B cell (primary cell): ENCODE measurements at places on chromosomes 1 and 21. TPM values are rescaled to one million over a fixed set of nuclear protein-coding genes. Genes with fewer than 3 reads are reported as not detected.

IVNS1ABP gene
- 42.9 and 70.3 TPM in 2 replicates for polyA plus RNA-seq

KRTAP20-2 gene
- not detected in 2 replicates for polyA plus RNA-seq

MTARC2 gene
- polyA plus RNA-seq = 3.9 and 16.3 TPM in 2 replicates

GUCA2A gene
- polyA plus RNA-seq = not detected in 2 replicates

CRNN gene
- not detected in 2 replicates for polyA plus RNA-seq

SGIP1 gene
- not detected in 2 replicates for polyA plus RNA-seq

AZIN2 gene
- polyA plus RNA-seq = 0.33 and 1.1 TPM in 2 replicates

ATP1A4 gene
- 0.12 TPM in 1 of 2 replicates, not detected in the other for polyA plus RNA-seq

KDF1 gene
- 1.3 and 2.6 TPM in 2 replicates for polyA plus RNA-seq

PARK7 gene
- polyA plus RNA-seq = 63.9 and 87.7 TPM in 2 replicates
